ENCODE measurements at places on chromosomes 1 and 21. TPM values are rescaled to one million over a fixed set of nuclear protein-coding genes. Genes with fewer than 3 reads are reported as not detected.
A peak's percentile ranks its signal among the peaks of the same experiment; 100 is the strongest.

Gene SHE
- 107 TPM for total RNA-seq

- no peaks in the 10 kb centered on the region for H3K36me3 ChIP-seq
- DNase-seq: no peak
- H3K27me3 ChIP-seq: no peaks in the 10 kb centered on the region
- H3K4me3 ChIP-seq: peak overlapping the region; percentile 43
These were observed 136.2 kb upstream of the RUNX3 start for GRCh38 chr1:25066256-25066655.

DNA sequence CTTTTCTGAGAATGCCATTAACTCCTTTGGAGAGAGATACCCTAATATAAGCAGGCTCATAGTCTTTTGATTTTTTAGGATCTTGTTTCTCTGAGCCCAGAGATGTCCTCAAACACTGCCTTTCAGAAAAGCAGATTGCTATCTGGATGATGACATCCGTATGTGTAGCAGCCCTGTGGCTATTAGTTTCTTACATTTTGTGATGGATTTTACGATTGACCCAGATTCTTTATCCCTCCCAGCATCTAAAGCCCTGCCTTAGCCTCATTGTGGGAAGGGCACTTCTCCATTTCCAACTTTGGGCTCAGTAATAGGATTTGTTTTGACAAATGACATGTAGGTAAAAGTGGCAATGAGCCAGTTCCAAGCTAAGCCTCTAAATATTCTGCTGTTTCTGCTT lies 300.3 kb downstream of the TTLL7 start:
- H3K4me1 ChIP-seq: no peaks in the 10 kb centered on the region
- no peak for DNase-seq
- H3K36me3 ChIP-seq: no peaks in the 10 kb centered on the region

Gene CRP
- total RNA-seq: 3.8 TPM

DNA sequence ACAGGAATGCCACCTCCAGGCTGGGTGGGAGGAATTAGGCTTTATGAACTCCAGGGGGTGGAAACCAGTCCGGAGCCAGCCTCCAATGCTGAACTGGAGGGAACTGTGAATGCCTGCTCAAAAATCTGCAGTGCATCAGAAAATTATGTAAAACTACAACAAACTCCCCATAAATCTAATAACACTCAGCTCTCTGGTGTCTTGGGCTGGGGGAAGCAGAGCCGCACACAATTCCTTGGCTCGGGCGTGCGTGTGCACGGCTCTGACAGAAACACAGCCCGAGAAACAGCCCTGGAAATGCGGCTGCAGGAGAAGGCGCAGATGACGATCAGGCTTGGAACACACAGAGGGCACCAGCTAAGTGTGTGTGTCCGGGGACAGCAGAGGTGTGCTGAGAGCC lies 127.6 kb upstream of the VAMP3 start:
- no peak overlapping the region for H3K27ac ChIP-seq
- H3K27me3 ChIP-seq: no peaks in the 10 kb centered on the region
- H3K4me1 ChIP-seq: no peaks in the 10 kb centered on the region
- H3K36me3 ChIP-seq: no peaks in the 10 kb centered on the region

- H3K4me3 ChIP-seq: peak overlapping the region; percentile 14
- H3K27ac ChIP-seq: peak overlapping the region; percentile 96
- H3K36me3 ChIP-seq: no peaks in the 10 kb centered on the region
- peaks cover 61% of the 10 kb centered on the region for H3K4me1 ChIP-seq
These were observed 40.1 kb downstream of the AHDC1 start for GRCh38 chr1:27563591-27564471.

Gene CD84
- 1.1 TPM for total RNA-seq

Gene DBT
- total RNA-seq: 2.3 TPM

DNA sequence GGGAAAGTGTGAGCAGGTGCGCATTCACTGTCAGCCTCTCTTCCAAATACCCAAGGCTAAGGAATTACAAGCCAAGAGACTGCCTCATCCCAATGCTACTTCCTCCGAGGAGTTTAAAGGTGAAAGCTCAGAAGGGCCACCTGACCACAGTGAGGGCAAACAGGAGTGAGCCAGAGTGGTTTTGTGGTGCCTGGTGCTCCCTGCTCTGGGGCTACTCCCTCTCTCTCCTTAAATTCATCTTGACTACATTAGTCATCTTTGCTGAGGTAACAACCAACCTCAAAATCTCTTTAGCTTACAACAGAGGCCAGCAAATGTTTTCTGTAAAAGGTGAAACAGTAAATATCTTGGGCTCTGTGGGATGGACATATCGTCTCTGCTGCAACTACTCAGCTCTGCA lies 14.2 kb upstream of the ZBTB8A start:
- H3K27ac ChIP-seq: no peak overlapping the region
- no peaks in the 10 kb centered on the region for H3K4me1 ChIP-seq
- H3K27me3 ChIP-seq: no peaks in the 10 kb centered on the region
- H3K36me3 ChIP-seq: no peaks in the 10 kb centered on the region
- H3K4me3 ChIP-seq: no peak overlapping the region
- no peak for DNase-seq

Data from ascending aorta (tissue), 2 donors.